Suppressor macrophage (primary cell): ENCODE measurements at places on chromosomes 7 and 10.
A peak's percentile ranks its signal among the peaks of the same experiment; 100 is the strongest.

- no peak for DNase-seq
Measured at GRCh38 chr10:20891338-20891714, 5.8 kb downstream of the NEBL start.

GRCh38 chr10:14371581-14371980 is 40.9 kb upstream of the FRMD4A start:
- no peak for DNase-seq

DNA sequence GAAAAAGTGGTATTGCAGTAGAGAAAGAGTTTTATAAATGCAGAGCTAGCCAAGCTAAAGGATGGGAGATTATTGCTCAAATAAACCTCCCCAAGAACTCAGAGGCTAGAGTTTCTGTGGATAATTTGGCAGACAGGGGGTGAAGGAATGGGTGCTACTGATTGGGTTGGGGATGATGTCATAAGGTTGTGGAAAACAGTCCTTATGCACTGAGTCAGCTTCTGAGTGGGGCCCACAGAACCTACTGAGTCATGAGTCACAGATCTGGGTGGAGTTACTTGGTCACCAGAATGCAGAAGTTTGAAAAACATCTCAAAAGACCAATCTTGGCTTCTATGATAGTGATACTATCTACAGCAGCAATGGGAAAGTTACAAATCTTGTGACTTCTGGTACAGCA is 1146.7 kb downstream of the TYW1 start:
- no peak for DNase-seq

DNA sequence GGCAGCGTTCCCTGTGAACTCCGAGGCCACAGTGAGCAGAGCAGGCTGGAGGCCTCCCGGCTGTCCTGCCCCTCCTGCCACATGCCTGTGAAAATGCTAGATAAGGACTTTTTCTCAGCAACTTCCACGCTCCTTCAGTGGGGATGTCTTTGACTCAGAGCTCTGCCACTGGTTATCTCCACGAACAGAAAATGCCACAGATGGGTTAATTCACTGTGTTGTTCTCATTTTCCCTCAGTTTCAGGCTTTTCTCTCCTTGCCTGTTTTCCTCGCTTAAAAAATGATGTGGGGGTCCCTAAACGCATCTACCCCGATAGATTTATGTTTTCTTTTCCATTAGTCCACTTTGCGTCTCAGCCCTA is 51.3 kb downstream of the IKZF1 start:
- peak; percentile 81 for DNase-seq
